Foreskin fibroblast (primary cell): ENCODE measurements at places on chromosomes 4 and X.
A peak's percentile ranks its signal among the peaks of the same experiment; 100 is the strongest.

GRCh38 chrX:10327651-10328050 lies 170.9 kb downstream of the CLCN4 start:
- no peak for DNase-seq

- DNase-seq = peak; percentile 94
Observed at GRCh38 chr4:139242511-139243051, 37.4 kb downstream of the MGARP start.

DNA sequence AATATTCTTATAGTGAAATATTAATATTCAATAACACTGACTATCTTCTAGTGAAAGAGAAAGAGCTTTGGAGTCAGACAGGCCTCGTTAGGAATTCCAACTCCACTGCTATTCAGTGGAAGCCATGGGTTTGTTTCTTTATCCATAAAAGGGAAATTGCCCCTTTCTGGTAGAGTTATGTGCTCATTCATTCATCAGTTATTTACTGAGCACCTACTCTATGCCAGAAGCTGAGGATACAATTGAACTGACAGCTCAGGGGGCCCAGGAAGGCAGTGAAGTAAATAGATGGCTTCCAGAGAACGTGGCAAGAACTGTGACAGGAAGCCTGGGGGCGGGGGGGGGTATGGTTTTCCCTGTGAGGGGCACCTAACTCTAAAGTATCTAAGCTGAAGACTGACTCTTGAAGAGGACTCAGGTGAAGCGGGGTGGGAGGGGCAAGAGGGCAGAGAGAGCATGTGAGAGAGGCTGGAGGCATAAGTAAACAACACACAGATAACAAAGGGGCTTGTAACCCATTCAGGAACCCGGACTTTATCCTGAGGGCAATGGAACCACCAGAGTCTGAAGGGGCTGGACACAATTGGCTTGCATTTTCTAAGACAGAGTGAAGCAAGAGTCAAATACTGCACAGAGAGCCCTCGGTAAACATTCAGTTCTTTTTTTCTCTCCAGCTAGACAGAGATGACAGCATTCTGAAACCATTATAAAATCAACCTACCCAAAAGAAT lies 20.3 kb downstream of the ANXA5 start:
- no peak for DNase-seq

- DNase-seq = no peak
Observed at GRCh38 chr4:20178902-20179576, 72.7 kb upstream of the SLIT2 start.

- peak; percentile 38 for DNase-seq
Observed at GRCh38 chrX:135425026-135425965, 3.6 kb downstream of the SMIM10L2A start.

- DNase-seq = no peak
Observed at GRCh38 chrX:51876441-51876840, 17.0 kb upstream of the MAGED1 start.

DNA sequence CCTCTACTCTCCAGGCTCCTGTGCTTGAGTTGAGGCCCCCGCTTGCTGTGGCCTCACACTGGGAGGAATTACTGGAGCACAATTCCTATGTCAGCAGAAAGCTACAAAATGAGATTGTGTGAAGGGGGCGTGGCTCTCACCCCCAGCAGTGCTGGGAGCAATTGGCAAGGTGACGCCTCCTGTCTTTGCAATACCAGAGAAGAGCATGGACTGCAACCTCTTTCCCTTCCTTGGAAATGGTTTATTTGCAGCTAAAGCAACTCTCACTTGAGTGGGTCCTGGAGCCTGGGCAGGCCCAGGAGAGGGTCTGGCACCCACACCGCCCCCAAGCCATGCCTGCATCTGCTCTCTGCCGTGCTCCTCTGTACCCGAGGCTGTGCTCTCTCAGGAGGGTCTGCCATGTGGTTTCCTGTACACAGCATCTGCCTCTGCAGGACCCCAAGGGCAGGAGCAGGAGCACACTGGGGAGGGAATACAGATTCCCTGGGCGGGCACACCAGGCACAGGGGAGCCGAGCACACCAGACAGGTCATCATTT lies 32.9 kb upstream of the HGFAC start:
- no peak for DNase-seq

- no peak for DNase-seq
Observed at GRCh38 chr4:24517676-24518075, 66.7 kb downstream of the DHX15 start.

GRCh38 chr4:24642981-24643547 lies 58.7 kb upstream of the DHX15 start:
- DNase-seq = peak; percentile 20

DNA sequence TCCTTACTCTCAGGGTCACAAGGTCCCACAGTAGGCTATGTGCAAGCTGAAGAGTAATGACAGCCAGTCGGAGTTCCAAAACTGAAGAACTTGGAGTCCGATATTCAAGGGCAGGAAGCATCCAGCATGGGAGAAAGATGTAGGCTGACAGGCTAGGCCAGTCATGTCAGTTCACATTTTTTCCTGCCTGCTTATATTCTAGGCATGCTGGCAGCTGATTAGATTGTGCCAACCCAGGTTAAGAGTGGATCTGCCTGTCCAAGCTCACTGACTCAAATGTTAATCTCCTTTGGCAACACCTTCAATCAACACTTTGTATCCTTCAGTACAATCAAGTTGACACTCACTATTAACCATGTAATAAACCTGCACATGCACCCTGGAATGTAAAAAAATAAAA lies 960.9 kb upstream of the HS3ST1 start:
- DNase-seq = no peak

GRCh38 chr4:83618991-83619645 lies 83.2 kb downstream of the GPAT3 start:
- DNase-seq = peak; percentile 60

GRCh38 chrX:12383196-12383595 lies 244.9 kb downstream of the FRMPD4 start:
- no peak for DNase-seq

GRCh38 chrX:112734290-112734689 lies 54.6 kb upstream of the LHFPL1 start:
- DNase-seq = no peak

DNA sequence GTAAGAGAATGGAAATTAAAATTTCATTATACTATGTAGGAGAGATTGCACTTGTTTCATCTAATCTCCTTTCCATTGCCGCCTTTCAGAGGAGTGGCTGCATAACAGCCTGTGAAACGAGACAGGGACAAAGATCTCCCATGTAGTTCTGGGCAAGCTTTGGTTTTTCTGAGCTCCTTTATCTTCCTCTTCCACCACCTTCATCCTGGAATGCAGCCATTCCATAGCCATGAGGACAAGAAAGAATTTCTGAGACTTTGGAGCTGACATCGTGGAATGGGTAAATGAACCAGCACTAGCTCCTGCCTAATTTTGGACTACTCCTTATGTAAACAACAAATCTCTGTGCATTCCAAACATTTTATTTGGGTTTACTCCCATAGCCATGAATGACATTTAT lies 1587.3 kb upstream of the TENM3 start:
- no peak for DNase-seq

DNA sequence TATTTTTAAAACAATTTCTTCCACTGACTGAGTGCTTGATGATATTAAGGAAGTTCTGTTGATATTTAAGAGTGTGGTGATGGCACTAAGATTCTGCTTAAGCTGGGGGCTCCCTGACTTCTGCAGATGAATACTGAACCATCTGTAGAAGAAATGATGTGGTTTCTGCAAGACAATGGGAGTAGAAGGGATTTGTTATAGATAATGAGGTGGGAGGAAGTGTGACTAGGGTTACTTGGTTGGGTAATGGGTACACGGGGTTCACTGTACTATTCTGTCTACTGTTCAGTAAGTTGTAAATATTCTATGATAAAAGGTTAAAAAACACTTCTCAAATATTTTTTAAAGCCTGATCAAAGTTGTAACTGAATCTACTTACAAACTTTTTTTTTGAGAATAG lies 60.9 kb upstream of the TXK start:
- peak; percentile 32 for DNase-seq

GRCh38 chr4:66178906-66179305 lies 508.6 kb upstream of the EPHA5 start:
- no peak for DNase-seq
